DND-41 (cell line): ENCODE measurements at places on chromosomes 2 and 18.

- DNase-seq: no peak
These were observed 172.7 kb upstream of the MYCN start for GRCh38 chr2:15767679-15768078.

DNA sequence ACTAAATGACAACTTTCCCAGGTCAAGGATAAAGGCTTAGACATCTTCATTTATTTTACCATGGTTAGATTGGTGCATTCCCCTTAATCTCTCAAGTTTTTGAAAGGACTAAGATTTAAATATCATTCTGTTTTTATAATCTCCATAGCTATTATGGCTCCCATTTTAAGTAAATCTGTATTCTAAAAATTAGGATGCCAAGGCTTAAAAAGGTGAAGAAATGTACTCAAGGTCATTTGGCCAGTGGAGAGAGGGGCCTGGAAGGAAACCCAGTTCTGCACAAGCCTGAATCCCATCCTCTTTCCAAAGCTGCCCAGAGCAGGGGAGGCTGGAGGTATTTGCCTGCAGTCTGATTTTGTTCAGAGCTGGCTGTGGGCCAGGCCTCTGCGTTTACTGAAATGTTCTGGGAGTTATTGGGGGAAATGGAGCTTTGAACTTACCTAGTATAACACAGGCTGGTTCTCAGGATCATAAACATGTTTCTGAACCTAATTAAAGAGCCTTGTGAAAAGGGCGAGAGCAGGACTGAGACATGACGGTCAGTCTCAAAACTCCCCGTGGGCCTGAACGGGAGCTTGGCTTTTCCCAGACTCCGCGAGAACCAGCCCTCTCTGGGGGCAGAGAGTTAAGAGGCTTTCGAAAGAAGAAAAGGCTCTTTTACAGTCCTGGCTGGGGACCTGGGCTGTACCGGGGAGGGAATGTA is 85.6 kb downstream of the DDX1 start:
- no peak for DNase-seq

DNA sequence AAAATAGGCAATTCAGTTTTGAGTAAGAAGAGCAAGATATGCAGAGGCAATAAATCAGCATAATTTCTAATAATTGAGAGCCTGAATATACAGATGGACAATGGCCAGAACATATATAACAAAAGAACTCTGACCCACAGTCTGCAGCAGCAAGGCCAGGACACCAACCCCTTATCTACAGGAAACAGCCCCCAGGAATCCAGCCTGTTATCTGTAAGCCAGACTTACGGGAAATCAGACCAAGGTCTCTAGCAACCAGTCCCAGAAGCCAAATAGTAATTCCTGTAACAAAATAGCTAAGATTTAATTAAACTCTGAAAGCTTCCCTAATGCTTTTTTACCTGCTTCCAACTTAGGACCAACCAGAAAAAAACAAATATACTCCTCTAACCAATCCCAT is 434.5 kb upstream of the GYPC start:
- no peak for DNase-seq

- no peak for DNase-seq
These were observed 55.6 kb downstream of the TGFA start for GRCh38 chr2:70498054-70498453.

GRCh38 chr18:44536046-44536445 is 144.6 kb upstream of the SETBP1 start:
- no peak for DNase-seq

- no peak for DNase-seq
These were observed 103.1 kb upstream of the THOC1 start for GRCh38 chr18:370751-371608.

DNA sequence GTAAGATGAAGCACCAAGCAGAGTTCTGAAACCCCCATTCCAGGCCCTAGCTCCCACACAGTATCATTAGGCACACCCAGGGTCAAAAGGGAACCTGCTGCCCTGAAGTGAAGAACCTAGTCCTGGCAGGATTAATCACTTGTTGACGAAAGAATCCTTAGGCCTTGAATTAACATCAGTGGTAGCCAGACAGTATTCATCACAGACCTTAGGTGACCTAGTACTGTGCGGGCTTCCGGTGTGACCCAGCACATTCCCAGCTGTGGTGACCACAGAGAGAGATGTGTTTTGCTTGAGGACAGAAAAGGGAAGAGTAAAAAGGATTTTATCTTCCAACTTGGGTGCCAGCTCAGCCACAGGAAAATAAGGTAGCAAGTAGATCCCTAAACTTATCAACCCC is 1071.4 kb upstream of the FAM98A start:
- DNase-seq: no peak

GRCh38 chr2:224126003-224126402 is 86.9 kb upstream of the SERPINE2 start:
- no peak for DNase-seq

GRCh38 chr2:240893363-240893844 is 2.6 kb downstream of the MAB21L4 start:
- no peak for DNase-seq

DNA sequence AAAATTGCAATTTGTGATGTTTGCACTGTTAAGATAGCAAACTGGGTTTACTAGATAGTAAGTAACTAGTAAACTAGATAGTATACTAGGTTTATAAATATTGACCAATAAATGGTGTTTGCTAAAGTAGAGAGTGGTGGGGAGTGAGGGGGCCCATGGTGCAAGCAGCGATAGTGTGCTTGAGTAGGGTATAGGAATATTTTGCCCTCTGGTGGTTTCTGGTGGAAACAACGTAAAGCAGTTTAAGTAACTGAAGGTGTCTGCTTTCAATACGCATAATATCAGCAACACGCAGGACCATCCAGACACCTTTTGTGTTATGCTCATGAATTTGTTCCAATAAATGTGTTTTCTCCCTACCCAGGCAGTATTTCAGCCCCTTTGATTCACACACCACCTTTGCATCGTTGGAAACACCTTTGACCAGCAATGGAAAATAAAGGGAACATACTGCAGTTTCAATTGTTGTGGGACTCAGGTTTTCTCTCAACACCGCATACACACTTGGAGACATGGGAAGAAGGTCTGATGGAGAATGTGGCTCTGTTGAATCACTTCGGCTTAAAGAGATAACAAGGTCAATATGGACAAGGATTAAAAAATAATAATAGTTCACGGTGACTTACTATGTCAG is 16.7 kb upstream of the STAT1 start:
- peak; percentile 54 for DNase-seq

- DNase-seq: no peak
These were observed 93.4 kb downstream of the PTGR3 start for GRCh38 chr18:75115514-75115913.

GRCh38 chr18:56307354-56308170 is 330.8 kb downstream of the TXNL1 start:
- DNase-seq: no peak

GRCh38 chr2:223815884-223816570 is 21.4 kb downstream of the AP1S3 start:
- no peak for DNase-seq

GRCh38 chr2:223888251-223888650 is 50.9 kb upstream of the AP1S3 start:
- no peak for DNase-seq

GRCh38 chr18:26909599-26910290 is 44.2 kb upstream of the AQP4 start:
- no peak for DNase-seq

DNA sequence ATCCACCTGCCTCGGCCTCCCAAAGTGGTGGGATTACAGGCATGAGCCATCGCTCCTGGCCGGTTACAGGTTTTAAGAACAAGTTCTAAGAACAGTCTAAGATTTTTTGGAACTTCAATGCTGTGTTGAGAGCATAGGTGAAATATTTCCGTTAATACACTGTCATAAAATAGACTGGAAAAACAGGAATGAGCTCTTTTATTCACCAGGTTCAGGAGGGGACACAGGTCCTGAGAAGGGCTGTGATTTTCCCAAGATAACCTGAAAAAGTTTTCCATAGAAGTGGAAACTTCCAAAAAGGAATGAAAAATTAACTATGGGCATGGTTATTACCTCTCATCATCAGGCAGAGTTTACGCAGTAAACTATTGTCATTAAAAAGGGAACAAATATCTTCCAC is 97.6 kb upstream of the TMEM178A start:
- DNase-seq: no peak

GRCh38 chr2:186523791-186524190 is 37.7 kb downstream of the ZC3H15 start:
- no peak for DNase-seq

- DNase-seq: no peak
These were observed 3.7 kb downstream of the ETAA1 start for GRCh38 chr2:67400560-67401485.

DNA sequence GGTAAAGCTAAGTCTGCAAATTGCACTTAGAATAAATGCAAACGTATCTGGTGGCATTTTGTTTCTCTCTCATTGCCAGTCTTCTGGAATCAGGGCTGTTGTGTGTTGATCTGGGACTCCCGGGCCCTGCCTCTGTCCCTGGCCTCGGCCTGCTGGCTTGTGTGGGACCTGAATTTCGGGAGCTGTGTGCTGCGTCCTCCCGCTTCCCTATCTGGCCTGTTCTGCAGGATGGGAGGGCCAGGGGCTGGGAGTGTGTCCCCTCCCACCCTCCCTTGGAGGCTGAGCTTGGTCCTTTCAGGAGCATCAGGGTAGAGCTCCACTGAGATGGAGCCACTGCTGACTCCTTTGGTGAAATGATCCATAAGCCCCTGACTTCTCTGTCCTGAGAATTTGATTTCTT is 118.5 kb downstream of the ACKR3 start:
- DNase-seq: no peak

DNA sequence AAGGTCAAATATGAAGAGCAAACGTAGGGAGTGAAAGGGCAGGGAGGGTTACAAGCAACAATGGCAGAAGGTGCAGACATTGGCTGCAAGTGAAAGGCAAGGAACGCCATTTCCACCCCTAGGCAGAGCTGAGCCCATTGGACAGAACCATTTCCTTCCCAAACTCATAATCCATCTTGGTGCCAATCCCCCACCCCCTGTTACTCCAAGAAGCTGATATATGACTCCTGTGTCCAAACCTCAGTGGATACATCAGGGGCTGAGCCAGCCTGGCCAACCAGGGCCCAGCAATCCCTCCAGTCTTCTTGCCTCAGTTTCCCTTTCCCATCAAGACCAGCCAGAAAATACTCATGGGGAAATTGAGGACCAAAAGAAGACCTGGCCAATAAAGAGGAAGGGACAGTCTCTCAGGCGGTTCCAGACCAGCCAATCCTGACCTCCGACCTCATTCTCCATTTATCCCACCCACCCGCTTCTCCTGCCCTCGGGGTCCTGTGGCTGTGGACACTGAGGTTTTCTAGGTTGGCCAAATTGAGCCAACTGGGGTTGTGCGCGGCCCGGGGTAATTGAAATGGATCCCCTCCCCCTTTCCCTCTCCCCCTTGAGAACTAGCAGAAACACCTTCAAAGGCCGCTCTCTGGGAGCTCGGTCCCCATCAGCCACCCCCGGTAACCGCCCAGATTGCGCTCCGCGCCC is 24.8 kb downstream of the TNS1 start:
- DNase-seq: no peak

GRCh38 chr2:97757062-97757461 is 43.7 kb downstream of the ZAP70 start:
- DNase-seq: no peak

DNA sequence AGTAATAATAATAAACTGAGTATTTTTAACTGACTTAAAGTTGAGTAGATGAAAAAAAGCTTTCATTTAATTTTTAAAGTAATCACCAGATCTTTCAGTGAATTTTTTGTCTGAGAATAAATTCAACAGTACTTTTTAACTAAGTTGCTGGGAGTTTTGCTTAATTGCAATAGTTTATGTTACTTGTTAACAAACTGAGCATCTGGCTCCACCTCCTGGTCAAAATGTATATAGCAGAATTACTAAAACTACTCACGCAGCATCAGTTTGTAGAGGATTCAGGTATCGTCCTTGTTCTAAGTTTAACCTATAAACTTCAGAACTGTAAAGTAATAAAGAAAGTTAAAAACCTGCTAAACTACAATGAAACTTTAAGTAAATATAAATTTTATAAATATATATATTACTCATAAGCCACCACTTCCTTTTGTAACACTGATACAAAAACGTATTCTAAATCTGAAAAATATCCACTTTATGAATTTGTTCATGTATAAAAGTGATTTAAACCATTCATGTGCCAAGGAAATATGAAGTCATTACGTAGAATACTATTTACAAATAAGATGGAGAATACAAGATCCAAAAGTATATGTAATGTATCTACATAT is 21.3 kb downstream of the NOL10 start:
- peak; percentile 20 for DNase-seq

GRCh38 chr2:234490271-234491091 is 6.4 kb downstream of the ARL4C start:
- no peak for DNase-seq

- DNase-seq: no peak
These were observed 6.8 kb downstream of the SRSF7 start for GRCh38 chr2:38744399-38744780.

DNA sequence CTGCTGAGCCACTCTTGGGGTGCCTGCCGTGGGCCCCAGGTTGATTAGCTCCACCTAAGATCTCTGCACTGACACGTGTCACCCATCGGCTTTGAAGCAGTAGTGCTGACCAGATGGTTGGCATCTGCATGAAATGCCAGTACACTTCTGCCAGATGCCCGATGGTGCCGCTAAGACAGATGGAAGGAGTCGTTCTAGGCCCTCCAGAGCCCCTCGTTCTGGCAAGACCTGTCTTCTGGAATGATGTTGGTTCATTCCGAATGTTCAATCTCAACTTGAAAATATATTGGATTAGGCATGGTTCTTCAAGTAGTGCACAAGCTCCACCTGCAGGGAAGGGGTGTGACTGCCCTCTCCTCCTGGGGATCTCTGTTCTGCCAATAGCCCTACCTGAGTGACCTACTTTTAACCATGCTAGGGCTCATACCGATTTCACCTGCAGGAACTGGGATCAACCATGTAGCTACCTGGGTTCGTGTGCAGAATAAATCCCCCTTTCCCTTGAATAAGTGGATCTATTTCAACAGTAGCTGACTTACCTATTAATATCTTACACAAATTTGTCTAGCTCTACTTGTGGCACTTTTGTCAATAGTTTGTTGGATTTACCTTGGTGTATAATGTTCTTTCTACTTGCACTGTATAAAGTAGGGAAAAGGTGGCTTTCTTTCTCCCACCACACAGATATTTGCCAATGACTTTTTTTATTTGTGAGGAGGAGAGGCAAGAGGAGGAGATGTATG is 342.6 kb downstream of the CTNNA2 start:
- no peak for DNase-seq

DNA sequence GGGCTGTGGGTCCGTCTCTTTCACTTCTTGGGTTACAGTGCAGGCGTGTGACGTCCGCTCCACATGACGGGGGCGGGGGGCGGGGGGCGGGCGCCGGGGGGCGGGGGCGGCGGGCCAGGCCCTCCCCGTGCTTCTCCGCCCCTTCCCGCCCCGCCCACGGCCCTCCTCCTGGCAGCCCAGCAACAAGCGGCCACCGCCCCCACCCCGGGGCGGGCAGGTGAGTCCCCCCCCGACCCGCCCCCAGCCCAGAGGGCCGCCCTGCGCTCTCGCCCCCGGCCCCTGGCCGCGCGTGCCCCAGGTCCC is 3.6 kb downstream of the ZNF516 start:
- no peak for DNase-seq

- no peak for DNase-seq
These were observed 12.7 kb downstream of the PCARE start for GRCh38 chr2:29061616-29062015.

- no peak for DNase-seq
These were observed 1.4 kb upstream of the FAM161A start for GRCh38 chr2:61855318-61855613.

GRCh38 chr2:86087936-86088850 is 17.5 kb downstream of the POLR1A start:
- no peak for DNase-seq

GRCh38 chr2:165594231-165594934 is 124.9 kb downstream of the CSRNP3 start:
- DNase-seq: no peak

GRCh38 chr2:19488009-19488691 is 129.7 kb upstream of the OSR1 start:
- no peak for DNase-seq
